ENCODE measurements at places on chromosomes 2 and 18. TPM values are rescaled to one million over a fixed set of nuclear protein-coding genes. Genes with fewer than 3 reads are reported as not detected.

DNA sequence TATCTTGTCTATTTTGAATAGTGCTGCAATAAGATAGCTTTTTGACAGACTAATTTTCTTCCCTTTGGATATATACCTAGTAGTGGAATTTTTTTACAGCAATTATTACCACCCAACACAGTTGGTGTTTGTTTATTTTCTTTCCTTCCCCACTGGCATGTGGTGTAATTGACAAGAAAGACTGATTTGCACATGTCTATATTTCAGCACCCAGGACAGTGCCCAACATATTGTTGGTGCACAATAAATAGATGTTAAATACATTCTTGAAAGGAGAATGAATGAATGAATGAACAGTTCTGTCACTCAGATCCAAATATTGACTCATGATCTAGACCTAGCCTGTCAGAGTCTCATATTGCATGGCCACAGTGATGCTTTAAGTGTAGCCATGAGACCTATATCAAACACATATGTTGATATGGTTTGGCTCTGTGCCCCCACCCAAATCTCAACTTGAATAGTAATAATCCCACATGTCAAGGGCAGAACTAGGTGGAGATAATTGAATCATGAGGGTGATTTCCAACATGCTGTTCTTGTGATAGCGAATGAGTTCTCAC, 538.2 kb downstream of the NYAP2 start:
- no peak for DNase-seq

DNA sequence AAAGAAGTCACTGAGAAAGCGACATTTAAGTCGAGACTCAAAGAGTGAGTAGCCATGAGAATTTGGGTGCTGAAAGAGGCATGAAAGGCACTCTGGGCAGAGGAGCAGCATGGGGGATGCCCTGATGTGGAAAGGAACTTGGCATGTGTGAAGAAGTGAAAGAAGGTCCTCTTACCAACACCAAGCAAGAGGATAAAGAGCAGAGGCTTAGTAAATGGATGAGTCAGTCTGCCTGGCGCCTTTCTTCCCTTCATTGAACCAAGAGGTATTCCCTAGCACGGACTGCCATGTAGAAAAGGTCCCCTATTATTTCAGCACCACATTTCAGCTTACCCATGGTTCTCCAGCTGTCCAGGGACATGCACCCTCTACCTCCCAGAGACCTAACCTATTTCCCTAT, 221.1 kb upstream of the NRP2 start:
- no peak for DNase-seq

- DNase-seq, result no peak
Observed at GRCh38 chr2:56729212-56729611, 545.4 kb downstream of the CCDC85A start.

GRCh38 chr2:47217277-47217676, 62.2 kb upstream of the STPG4 start:
- no peak for DNase-seq

DNA sequence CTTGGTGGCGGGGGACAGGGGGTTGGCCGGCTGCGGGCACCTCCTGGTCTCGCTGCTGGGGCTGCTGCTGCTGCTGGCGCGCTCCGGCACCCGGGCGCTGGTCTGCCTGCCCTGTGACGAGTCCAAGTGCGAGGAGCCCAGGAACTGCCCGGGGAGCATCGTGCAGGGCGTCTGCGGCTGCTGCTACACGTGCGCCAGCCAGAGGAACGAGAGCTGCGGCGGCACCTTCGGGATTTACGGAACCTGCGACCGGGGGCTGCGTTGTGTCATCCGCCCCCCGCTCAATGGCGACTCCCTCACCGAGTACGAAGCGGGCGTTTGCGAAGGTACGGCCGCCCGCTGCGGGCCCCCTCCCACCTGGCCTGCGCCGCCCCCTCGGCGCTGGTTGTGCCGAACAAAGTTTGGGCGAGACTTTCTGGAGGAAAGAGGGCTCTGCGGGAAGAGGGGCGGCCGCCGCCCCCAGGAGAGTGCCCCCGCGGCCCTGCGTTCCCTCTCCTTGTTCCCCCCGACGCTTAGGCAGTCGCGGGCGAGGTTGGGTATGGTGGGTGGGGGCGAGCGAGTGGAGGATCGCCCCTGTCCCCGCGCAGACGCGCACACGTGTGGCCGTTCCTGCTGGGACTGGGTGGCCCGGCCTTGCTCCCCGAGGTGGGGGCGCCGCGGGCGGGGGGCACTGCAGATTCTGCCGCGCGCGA, 866 bp downstream of the CRIM1 start:
- peak; percentile 43 for DNase-seq

DNA sequence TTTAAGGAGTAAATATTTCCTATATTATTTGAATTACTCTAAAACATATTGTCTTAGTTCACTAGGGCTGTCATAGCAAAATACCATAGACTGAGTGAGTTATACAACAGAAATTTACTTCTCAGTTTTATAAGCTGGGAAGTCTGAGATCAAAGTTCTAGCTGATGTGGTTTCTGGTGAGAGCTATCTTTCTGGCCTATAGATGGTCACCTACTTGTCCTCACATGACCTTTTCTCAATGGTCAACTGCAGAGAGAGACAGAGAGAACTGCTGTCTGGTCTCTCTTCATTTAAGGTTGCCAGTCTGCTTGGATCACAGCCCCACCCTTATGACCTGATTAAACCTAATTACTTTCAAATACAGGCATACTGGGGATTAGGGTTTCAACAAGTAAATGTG, 490.9 kb downstream of the FBXO15 start:
- no peak for DNase-seq

GRCh38 chr18:31070206-31070605, 27.7 kb upstream of the DSC3 start:
- DNase-seq, result no peak

DNA sequence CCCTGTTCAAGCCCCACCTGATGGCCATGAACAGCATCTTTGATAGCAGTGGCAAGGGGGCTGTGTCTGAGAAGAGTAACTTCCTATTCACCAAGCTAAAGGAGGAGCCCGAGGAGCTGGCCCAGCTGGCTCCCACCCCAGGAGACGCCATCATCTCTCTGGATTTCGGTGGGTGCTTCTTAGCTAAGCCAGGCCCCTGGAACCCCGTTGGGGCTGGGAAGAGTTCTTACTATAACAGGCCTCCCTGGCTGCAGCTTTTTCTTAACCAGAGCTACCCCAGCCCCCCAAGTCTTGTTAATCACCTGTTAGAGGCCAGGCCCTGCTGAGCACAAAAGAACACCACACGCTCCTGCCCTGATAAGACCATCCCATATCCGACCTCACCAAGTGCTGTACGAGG, 79.4 kb downstream of the EPAS1 start:
- DNase-seq, result no peak

GRCh38 chr2:200454927-200455801, 54.7 kb downstream of the KCTD18 start:
- DNase-seq, result no peak

DNA sequence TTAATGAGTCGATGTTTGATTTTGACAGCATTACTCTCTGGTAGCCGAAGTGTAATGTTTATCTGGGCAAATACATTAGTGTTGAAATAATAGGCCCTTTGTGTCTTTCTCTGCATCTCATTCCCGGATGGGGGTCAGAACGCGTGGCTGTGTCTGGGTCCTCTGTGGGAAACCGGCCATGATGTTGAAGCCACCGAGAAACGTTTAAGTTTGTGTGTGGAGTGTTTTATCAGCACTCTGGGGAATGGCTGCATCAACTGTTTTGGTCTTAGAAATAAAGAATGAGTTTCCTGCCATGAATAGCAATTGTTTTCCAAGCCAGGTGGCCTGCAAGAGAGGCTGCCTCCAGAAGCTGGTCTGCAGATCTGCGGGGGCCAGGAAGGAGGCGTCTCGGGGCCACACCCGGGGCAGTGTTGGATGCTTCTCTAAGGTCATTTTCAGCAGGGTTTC, 69.7 kb downstream of the RNF144A start:
- DNase-seq, result peak; percentile 13

DNA sequence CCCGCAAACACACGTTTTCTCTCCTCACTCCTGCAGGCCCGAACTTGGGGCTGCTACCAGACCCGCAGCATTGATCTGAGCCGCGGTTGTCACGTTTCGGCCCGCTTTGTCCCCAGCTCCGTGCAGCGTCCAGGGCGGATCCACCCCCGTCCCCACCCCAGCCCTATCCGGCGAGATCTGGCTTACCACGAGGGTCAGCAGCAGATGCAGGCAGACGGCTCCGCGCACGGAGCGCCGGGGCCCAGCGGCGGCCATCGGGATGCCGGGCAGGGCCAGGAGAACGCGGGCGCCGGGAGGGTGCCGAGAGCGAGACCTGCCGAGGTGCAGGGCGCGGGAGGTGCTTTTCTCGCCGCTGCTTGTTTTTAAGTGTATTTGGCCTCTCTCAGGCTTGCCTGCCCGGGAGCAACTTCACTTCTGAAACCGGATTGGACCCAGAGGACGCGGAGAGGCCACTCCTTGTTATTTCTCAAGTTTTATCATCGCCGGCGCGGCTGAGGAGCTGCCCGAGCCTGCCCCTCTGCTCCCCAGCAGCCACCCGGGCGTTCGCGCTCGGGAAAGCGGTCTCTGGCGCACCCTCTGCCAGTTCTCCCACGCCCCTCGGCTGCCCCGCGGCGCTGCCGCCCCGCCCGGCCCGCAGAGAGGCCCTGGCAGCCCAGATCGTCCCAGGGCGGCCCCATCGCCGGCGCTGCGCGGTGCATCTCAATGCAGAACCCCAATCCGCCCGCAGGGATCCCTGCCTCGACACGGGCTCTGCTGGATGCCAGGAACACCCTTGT, at the start of gene DSC3:
Gene DSC3, minus strand, starts transcription at position 337 of the 776 bp plus-strand sequence. Its CDS starts 82 bp downstream, at position 255.
- peak; percentile 37 for DNase-seq

DNA sequence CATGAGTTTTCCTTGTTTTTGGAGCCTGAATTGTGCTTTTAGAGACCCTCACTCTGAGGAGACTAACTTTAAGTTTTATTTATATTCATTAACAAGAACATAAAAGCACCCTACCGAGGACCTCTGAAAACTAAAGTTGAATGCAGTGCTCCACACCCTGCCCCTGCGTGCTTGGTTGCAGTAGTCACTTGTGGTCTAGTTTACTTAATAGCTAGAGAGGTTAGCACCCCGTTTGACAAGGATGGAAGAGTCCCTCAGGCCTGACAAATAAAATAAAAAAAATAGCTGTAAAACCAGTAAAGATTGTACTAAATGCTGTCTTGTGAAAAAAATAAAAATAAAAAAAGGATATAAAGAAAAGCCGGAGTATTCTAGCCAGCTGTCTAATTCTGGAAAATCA, 395.2 kb downstream of the MTX2 start:
- DNase-seq, result no peak

DNA sequence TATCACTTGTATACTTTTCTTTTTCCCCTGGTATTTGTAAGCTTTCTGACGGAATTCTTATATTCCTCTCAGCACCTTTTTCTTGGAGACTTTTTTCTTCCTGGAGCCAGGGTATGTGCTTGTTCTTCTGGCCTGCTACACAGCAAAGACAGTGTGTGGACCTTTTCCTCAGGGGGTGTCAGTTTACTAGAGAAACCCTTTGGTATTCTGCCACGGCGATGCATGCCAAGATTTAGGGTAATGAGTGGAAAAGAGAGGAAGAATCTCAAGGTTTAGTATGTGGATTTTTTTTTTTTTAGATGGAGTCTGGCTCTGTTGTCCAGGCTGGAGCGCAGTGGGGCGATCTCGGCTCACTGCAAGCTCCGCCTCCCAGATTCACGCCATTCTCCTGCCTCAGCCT, 152.2 kb downstream of the PHLPP1 start:
- no peak for DNase-seq

DNA sequence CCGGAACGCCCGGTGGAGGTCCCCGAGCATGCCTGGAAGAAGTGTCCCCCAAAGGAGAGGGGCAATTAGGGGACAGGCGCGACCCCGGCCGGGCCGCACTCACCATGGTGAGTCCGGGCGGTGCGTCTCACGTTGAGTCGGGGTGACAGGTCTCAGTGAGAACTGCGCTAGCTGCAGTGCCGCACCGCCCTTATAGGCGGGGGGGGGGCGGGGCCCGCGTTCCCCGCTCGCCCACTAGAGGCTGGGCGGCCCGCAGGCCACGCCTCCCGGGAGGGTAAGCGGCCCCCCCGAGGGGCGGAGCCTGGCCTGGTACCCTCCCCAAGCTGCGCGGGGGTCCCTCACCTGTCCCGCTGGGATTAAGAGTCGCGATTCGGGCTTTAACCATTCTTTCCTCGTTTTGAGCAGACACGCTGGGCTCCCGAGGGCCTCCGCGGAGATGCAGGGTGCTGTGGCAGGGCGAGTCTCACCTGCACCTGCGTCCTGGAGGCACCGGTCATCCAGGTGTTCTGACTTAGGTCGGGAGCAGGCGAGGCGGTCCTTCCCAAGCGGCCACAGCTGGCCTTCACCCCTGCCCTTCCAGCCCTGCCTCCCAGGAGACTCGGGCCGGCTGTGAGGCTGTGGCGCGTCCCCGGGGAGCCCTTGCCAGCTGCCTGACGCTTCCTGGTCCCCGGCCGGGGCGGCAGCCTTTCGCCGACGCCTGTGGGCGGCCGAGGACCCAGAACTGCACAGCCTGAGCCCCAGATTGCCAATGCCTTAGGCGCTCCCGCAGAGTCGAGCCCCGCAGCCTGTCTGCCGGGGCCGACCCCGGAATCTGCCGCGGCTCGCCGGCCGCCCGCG, at the start of gene TUBA4A:
Gene TUBA4A, minus strand, starts transcription at position 166 of the 837 bp plus-strand sequence. Its CDS starts 60 bp downstream, at position 106.
- no peak for DNase-seq

DNA sequence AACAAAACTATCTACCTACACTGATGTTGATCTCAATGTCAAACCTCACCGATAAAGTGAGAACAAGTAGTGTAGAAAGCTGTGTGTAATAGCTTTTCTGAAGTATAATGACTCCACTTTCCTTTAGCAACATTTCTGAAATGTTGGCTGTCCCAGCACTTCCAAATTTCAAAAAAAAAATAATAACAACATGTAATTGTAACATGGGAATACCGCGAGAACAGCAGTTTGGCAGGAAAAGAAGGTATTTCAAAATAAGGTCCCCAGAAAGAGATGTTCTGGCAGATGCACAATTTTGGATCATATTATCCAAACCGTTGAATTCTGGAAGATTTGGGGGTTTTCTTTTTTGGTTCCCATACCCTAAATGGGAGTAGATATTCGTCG, 352.0 kb downstream of the ARHGAP15 start:
- DNase-seq, result no peak

DNA sequence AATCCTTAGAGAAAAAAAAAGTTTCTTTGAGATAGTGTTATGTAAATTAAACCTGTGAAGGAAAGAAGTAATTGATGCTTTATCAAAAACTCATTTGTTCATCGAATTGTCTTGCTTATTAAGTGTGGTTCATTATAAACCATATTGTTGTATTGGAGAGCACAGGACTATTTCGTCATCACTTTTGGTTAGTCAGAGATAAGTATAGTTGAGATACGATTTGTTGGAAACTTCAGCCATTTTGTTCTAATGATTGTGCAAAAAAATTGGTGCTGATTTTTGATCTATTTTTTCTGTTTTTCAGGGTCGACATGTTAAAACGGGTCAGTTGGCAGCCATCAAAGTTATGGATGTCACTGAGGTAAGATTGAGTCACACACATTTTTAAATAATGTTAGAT, 92.9 kb downstream of the MAP4K4 start:
- DNase-seq, result no peak

GRCh38 chr2:229689307-229689839, 25.0 kb downstream of the DNER start:
- no peak for DNase-seq

Gene EGR4
- total RNA-seq, result not detected

Gene SLC4A5
- 3.0 TPM for total RNA-seq

Gene WDR35
- total RNA-seq, result 19.0 TPM

Gene RAD51AP2
- total RNA-seq, result 0.16 TPM

Gene SLC40A1
- total RNA-seq, result 2.0 TPM
